Activated naive CD8-positive, alpha-beta T cell treated with anti-CD3 and anti-CD28 coated beads, Interleukin-2, amount 50 U/mL, for 24 hours (primary cell): ENCODE measurements at places on chromosomes 1 and 21.
A peak's percentile ranks its signal among the peaks of the same experiment; 100 is the strongest.

DNA sequence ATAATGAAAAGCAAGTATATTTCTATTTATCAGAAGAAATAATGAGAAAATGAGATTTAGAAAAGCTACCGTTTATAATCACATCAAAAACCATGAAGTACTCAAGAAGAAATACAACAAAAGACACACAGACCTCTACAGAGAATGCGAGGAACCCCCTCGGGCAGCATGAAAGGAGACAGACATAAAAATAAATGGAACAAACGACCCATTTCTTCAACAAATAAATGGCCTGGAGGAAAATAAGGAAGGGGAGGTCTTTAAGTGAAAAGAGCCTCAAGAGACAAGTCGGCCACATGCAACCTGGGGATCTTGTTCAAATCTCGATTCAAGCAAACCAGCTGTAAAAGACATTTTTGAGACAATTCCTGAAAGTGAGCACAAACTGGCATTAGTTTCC is 6.0 kb downstream of the CFAP74 start:
- DNase-seq, result no peak

DNA sequence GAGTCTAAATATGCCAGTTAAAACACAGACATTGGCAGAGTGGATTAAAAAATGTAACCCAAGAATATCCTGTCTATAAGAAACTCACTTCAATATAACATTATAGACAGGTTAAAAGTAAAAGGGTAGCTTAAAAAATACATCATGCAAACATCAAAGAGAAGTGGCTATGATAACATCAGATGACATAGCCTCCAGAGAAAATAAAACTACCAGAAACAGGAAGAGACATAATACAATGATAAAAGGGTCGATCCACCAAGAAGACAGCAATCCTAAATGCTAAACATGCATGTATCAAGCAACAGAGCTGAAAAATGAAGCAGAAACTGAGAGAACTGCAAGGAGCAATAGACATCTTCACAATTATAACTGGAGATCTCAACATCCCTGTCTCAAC is 190.2 kb upstream of the NR5A2 start:
- DNase-seq, result no peak

GRCh38 chr1:28244549-28245251 is 8.8 kb downstream of the ATP5IF1 start:
- DNase-seq, result no peak

DNA sequence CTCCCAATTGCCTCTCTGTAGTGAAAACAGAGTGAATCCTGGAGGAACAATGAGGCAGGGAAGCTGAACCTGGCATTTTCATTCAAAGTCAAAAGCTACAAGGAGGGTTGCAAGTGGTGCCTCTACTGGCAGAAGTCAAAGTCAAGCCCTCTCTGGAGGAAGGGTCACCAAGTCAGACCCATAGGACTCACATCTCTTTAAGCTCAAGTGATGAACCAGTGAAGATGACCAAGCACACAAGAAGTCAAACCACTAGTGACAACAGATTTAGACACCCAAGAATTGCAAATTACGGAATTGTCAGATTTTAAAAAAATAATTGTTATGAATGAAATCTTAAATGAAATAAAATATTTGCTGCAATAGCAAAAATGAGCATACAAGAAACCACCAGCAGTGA is 81.1 kb upstream of the ATP1B1 start:
- no peak for DNase-seq

- no peak for DNase-seq
These were observed 29.3 kb downstream of the ZBTB8B start for GRCh38 chr1:32494196-32494595.

DNA sequence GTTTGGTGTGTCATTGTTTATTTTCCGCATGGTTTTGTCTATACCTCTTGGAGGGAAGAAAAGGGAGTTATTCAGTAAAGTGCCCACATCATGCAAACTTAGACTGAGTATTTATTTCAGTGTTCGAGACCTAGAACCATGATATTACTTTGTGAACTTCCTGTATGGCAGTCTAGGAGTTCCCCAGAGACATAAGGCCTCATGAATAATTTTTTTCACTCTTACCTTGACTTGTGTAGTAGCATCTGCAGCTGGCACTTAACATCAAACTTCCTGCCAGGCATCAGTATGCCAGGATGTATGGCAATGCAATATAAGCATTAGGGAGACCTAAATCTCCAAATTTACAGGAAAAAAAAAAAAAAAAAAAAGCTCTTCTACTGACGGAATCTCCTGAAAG is 287.7 kb downstream of the NEGR1 start:
- DNase-seq, result no peak

GRCh38 chr1:183277821-183278738 is 92.0 kb downstream of the LAMC2 start:
- no peak for DNase-seq

DNA sequence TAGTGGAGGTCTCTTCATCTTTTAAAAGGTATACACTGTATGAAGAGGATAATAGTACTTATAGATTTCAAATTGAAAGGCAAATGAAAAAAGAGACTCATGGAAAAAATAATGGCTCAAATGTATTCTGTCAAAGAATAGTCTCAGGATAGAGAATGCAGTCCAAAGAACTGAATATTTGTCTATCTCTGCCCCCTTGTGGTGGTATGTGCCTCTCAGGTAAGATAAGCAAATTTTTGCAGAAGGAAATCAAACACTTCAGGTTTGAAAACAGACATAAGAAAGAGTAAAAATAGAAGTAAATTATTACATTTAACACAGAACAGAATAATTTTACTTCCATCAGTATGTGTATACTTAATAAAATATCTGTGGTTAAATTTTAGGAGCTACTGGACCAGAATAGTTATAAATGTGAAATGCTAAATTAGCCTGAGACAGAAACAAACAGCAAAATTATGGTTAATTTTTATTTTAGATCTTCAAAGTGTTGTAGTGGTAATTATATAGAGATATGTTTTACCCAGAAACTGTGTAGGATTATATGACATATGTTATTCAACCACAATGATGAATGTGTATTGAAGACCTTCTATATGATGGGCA is 164.4 kb upstream of the PALMD start:
- DNase-seq, result peak; percentile 15

DNA sequence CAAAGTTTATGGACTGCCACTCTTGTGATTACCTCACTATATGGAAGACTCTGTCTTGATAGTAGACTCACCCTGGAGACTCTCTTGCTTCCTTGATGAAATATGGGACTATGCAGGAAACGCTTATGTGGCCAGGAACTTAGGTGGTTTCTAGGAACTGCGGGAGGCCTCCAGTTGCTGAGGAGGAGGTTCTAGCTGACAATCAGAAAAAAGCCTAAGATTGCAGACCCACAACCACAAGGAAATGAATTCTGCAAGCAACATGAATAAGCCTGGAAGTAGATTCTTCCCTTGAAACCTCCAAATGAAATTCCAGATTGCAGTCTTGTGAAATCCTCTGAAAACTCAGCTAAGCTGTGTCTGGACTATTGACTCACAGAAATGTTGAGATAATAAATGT is 88.9 kb upstream of the COL11A1 start:
- DNase-seq, result no peak

- DNase-seq, result no peak
These were observed 60.4 kb downstream of the CAPN2 start for GRCh38 chr1:223772771-223773160.

GRCh38 chr1:97017895-97018294 is 296.3 kb downstream of the PTBP2 start:
- no peak for DNase-seq

- DNase-seq, result no peak
These were observed 79.8 kb upstream of the F3 start for GRCh38 chr1:94621395-94621794.

GRCh38 chr1:43276673-43277072 is 6.9 kb downstream of the TMEM125 start:
- no peak for DNase-seq

- DNase-seq, result no peak
These were observed 6.2 kb upstream of the C1orf74 start for GRCh38 chr1:209790286-209791193.

DNA sequence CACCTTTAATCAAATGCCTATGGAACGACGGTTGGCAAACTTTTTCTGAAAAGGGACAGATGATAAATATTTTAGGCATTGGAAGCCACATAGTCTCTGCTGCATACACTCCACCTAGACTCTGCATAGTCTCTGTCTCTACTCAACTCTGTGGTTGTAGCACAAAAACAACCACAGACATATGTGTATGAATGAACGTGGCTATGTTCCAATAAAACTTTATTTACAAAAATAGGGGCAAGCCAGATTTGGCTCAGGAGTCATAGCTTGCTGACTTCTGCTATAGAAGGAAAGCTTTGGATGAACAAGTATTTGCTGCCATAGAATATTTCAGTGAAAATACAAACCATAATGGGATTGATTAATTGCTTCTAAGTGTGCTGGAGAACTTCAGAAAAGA is 37.5 kb upstream of the ADORA3 start:
- no peak for DNase-seq

GRCh38 chr1:108201687-108202086 is 1.5 kb upstream of the SLC25A24 start:
- no peak for DNase-seq

DNA sequence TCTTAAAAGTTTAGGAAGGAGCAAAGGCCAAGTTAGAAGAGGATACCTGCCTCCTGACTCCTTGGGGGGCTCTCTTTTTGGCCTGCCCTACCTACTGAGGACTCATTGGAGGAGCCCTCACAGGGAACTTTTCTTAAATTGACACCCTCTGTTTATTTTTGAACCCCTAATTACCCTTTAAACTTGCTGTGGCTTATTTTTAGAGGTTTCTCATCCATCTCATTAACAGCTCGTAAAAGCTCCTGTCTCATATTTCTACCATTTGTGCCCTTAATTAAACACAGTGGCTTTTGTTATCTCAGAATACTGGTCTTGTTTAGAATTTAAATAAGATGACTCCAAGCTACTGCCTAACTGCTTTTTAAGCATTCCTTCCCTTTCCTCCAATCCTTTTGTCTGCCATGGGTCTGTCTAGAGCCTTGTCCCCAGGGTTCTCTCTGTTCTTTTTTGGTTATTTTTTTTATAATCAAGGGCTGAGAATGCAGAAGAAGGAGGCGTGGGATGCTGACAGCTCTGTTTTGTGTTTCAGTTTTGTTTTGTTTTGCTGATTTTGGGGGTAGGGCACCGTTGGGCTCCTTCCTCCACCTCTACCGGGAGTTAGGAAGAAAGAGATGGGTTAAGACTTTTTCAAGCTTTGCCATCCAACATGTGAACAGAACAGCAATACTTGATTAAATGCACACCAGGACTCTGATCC is 78.0 kb downstream of the SYT6 start:
- DNase-seq, result no peak
